ENCODE measurements at places on chromosomes 5 and 9. TPM values are rescaled to one million over a fixed set of nuclear protein-coding genes. Genes with fewer than 3 reads are reported as not detected.
A peak's percentile ranks its signal among the peaks of the same experiment; 100 is the strongest.

- no peak for DNase-seq
These were observed 226.9 kb downstream of the TMEM38B start for GRCh38 chr9:105921057-105921726.

- no peak for DNase-seq
These were observed 29.3 kb upstream of the WWC1 start for GRCh38 chr5:168262042-168262743.

DNA sequence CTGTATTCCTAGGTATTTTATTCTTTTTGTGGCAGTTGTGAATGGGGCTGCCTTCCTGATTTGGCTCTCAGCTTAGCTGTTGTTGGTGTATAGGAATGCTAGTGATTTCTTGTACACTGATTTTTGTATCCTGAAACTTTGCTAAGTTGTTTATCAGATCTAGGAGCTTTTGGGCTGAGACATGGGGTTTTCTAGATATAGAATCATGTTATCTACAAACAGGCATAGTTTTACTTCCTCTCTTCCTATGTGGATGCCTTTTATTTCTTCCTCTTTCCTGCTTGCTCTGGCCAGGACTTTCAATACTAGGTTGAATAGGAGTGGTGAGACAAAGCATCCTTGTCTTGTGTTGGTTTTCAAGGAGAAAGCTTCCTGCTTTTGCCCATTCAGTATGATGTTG, 129.9 kb downstream of the DMXL1 start:
- no peak for DNase-seq

- DNase-seq = no peak
These were observed 3.4 kb downstream of the BTNL9 start for GRCh38 chr5:181043285-181044092.

DNA sequence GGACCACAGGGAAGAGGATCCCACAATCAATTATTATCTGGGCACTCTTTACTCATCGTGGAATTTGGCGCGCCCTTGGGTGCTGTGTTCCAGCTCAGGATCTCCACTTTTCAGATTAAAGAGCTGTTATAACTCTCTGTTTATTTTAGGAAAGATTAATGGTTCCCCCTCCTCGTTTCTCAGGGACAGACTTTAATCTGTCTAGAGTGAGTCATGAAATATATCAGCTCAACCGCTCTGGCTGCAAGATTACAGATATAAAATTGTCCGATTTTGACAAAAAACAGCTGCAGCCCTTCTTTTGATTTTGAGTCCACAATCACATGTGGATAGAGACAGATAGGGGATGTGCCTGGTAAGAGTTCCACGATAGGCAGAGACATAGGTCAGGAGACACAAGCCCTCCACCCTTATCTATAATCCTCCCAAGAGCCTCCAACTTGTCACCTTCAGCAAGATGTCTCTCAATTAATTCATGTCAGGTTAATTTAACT, 77.6 kb upstream of the ANKRD55 start:
- DNase-seq = no peak

DNA sequence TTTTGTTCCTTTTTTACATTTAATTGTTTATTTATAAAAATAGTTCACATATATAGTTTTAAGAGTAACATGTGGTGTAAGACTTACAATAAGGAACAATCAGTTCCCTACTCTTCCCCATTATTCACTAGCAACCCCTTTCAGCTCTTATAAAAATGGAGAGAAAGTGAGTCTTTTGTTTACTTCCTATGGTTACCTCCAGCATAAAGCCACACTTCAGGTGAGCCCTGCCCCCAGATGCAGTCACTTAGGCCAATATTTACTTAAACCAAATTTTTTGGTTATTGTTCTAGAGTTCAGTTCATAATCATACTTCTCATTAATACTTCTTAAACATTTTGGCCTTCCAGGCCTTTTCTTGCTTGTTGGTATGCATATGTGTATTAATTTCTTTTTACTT, 33.7 kb downstream of the UBE2R2 start:
- no peak for DNase-seq

- no peak for DNase-seq
These were observed 76.4 kb downstream of the PLK2 start for GRCh38 chr5:58383448-58383847.

The F2R gene
- total RNA-seq = 6.8 TPM

DNA sequence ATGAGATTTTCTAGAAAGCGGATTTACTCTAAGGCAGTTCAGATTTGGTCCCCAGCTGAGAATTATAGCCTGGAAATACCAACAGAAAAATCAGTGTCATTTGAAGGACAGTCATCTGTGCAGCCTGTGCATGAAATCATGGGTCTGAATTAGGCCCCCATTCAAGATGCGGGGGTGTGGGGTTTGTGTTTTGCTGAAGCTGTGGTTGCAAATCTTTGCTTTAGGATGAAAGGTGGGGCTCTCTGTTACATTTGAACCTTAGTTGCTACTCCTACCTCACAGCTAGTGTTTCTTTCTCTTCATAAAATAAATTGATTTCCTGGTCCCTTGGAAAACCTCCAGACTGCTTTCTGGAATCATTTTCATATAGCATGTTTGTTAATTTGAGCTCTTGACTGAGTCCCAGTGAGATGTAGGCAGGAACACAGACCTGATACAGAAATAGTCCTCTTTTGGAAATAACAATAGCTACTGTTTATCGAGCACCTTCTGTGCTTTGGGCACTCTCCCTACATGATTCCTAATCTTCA, 4.8 kb upstream of the ABL1 start:
- DNase-seq = no peak

The SLC12A7 gene
- 10.8 TPM for total RNA-seq

GRCh38 chr9:110753731-110754231, 85.2 kb downstream of the MUSK start:
- no peak for DNase-seq

DNA sequence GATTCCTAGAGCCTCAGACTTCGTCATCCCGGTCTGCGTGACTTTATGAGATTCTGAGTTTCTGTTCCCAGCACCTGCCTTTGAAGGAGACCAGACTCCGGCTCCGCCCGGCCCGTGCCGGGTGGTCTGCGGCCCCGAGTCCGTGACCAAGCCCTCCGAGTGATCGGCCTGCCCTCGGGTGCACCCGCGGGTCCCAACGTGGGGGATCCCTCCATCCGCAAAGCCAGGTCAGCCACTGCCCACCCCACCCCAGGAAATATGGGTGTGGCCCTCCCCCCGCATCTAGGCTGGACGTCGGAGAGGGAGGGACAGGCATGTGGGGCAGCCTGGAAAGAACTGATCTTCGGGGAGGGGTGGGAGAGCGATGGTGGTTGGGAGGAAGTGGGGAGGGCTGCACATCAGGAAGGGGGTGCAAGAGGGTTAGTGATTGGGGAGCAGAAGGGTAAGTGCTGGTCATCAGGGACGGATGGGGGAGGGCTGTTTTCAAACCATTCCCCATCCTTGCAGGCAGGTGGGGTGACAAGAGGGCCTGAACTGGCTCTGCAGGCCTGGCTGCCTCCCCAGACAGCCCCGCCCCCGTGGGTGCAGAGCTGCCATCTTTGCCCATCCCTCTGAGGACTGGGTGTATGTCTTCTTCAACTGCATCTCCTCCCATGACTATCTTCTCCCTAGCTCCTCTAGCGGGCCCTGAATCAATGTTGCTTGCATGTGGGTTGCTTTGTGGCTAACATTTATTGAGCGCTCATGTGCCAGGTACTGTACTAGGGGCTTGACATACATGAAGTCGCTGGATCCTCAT, 747 bp downstream of the LRSAM1 start:
- peak; percentile 71 for DNase-seq

The PCDHB3 gene
- not detected for total RNA-seq

The GABRA6 gene
- not detected for total RNA-seq

The PAX5 gene
- total RNA-seq = 0.12 TPM

The BTNL9 gene
- not detected for total RNA-seq

DNA sequence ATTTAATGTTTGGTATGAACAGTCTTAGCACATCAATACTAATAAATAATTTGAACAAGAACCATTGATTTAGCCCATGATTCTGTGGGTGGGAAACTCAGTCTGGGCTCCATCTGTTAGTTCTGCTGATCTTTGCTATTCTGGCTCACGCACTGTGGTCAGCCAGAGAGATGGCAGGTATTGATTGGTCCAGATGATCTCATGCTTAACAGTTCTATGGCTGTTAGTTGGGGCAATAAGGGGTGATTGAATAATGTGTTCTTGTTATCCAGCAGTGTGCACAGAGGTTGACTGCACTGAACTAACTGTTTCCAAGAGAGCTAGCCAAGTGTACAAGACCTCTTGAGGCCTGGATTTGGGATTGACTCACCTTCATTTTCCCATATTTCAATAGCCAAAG, 824.3 kb downstream of the SEMA5A start:
- no peak for DNase-seq

GRCh38 chr9:115972843-115973595, 180.6 kb upstream of the PAPPA start:
- DNase-seq = no peak

- no peak for DNase-seq
These were observed 240.7 kb downstream of the CSNK1G3 start for GRCh38 chr5:123752552-123753179.

- no peak for DNase-seq
These were observed 44.8 kb downstream of the PRLR start for GRCh38 chr5:35185518-35185917.

DNA sequence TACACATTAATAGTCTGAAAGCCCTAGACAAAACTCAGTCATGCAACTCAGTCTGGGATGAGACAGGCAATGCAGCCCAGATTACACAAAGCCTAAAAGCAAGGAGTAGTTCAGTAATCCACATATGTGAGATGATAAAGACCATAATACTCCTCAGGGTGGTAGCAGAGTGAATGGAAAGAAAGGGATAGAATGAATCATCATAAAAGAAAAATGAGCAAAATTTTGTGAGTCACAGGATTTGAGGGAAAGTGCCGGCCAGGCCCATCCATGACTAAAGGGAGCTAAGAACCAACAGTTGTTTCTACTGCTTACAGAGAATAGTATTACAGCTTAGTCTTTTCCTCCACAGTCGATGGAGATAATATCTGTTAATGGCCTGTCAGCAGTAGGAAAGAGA, 90.0 kb upstream of the POU5F2 start:
- no peak for DNase-seq

The LCN1 gene
- total RNA-seq = not detected

The FOXD4L4 gene
- 0.12 TPM for total RNA-seq

GRCh38 chr5:30832519-30832918, 361.0 kb upstream of the CDH6 start:
- no peak for DNase-seq

The KCNT1 gene
- not detected for total RNA-seq

The KCTD16 gene
- 0.24 TPM for total RNA-seq

The GRXCR2 gene
- total RNA-seq = not detected

The OR13C9 gene
- total RNA-seq = not detected

DNA sequence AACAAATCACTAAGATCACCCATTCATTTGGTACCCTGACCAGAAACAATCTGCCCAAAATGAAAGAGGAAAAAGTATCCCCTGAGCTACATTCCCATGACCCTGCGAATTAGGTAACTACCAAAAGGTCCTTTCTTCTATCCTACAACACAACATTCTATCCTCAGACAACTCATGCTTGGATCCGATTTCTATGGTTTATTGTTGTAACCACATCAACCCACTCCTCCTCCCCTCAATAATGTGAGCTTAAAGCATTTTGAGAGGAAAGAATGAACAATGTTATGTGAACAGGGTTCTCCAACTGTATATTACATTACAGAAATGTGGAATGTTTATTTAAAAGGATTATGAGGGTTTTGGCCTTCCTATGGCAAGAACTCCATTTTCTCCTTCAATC, 4.0 kb downstream of the SLC35D2 start:
- no peak for DNase-seq

DNA sequence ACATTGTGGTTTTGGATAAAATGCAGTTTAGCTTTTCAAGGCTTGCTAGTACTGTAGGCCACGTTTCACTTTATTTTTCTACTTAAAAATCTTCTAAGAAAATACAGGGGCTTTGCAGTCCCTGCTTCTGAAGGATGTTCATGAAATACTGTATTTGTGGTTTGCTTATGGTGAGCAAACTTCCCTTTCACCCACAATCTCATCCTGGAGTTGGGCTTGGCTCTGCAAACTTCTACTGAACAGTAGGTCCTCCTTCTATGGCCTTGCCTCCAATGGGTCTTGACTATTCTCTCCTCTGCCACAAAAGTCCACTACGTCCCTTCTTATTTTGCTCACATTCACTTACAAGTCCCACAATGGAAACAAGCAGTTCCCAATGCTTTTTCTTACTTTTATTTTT, 502.7 kb upstream of the KLF4 start:
- no peak for DNase-seq

GRCh38 chr5:148401604-148402003, 17.8 kb downstream of the FBXO38 start:
- no peak for DNase-seq

The TTC16 gene
- 0.69 TPM for total RNA-seq

DNA sequence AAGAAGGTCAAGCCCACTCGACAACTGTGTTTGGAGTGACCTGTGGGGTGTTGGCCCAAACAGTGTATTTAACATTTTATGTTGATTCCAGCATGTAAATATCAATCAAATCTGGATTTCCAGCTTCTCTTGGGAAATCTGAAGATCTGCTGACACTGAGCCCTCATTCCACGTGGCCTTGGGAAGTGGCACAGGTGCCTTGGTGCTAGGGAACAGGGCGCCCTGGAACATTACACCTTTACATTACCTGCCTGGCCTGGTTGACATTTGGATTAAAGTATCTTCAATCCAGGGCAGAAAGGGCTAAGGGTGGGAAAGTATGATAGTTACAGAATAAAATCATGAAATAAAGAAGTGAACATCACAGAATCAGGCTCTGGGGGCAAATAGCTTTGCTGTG, 84.9 kb upstream of the CTSL start:
- no peak for DNase-seq

GRCh38 chr5:89698028-89698427, 711.5 kb downstream of the CETN3 start:
- DNase-seq = no peak

GRCh38 chr5:107997338-107997980, 326.7 kb upstream of the EFNA5 start:
- no peak for DNase-seq

- DNase-seq = no peak
These were observed 877.9 kb upstream of the WWC1 start for GRCh38 chr5:167413506-167413905.

DNA sequence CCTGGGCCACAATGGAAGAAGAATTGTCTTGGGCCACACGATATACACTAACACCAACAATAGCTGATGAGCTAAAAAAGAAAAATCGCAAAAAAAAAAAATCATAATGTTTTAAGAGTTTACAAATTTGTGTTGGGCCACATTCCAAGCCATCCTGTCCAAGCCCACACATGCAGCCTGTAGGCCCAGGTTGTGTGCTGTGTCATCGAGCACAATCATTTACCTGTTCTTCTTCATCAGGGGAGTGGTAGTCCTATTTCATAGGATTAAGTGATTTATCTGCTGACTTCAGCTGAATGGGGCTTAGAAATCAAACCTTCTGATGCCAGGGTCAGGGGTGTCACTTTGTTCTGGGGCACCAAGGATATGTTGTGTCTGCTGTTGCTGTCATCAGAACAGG, 44.6 kb upstream of the ELL2 start:
- no peak for DNase-seq

GRCh38 chr5:129392681-129393080, 67.4 kb upstream of the ADAMTS19 start:
- no peak for DNase-seq

- no peak for DNase-seq
These were observed 2.6 kb downstream of the SPARC start for GRCh38 chr5:151683986-151684588.

- DNase-seq = no peak
These were observed 543.0 kb downstream of the MAT2B start for GRCh38 chr5:164048359-164048926.

The SOHLH1 gene
- total RNA-seq = not detected

The KIF12 gene
- total RNA-seq = not detected

All from activated CD4-positive, alpha-beta memory T cell treated with anti-CD3 and anti-CD28 coated beads for 36 hours (primary cell).